ENCODE measurements at places on chromosomes 1 and 21. TPM values are rescaled to one million over a fixed set of nuclear protein-coding genes. Genes with fewer than 3 reads are reported as not detected.

DNA sequence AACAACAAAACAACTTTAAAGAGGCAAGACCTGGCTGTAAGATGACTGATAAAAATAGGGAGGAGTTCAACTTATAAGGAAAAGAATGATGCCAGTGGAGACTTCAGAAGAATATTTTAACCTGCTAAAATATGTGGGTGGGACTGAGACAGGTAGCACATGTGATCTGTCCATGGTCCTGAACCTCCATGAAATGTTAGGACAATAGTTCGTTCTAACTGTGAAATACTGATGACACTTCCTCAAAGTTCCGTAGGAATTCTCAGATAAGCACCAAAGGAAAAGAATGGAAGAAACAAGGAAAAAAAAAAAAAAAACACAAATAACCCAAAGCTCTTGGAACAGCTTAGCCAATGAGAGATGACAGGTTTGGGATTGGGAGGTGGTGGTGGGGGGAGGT, 44.7 kb downstream of the CDC42BPA start:
- DNase-seq, result peak; percentile 85

- DNase-seq, result no peak
These were observed 12.8 kb upstream of the RGS16 start for GRCh38 chr1:182617014-182617429.

DNA sequence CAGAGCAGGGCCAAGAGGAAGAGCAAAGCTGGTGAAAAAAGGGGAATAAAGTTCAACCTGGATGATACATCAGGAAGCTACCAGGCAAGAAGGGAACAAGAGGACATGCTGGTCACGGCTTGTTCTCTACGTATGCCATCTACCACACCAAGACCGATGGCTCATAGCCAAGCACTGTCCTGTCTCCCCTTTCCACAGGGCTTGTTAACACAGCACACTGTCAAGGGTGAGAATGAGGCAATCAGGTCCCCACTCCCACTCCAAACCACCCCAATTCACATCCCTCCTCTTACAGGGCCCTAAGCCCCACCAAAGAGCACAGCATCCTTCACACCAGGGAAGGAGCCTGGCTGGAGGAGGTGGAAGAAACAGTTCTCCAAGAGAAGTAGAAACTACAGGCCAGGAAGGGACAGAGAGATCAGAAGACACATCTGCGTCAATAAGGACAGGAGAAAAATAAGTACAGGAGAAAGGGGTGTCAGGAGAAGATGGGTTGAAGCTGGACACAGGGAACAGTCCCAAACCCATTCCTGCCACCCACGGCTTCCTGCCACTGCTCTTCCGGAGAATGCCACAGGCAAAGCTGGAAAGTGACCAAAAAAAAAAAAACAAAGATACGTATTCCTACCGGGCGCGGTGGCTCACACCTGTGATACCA, 923 bp upstream of the SHC1 start:
- DNase-seq, result no peak

GRCh38 chr1:209202830-209203532, 380.5 kb upstream of the CAMK1G start:
- peak; percentile 55 for DNase-seq

GRCh38 chr1:21652101-21652936, 16.8 kb downstream of the RAP1GAP start:
- DNase-seq, result peak; percentile 59

DNA sequence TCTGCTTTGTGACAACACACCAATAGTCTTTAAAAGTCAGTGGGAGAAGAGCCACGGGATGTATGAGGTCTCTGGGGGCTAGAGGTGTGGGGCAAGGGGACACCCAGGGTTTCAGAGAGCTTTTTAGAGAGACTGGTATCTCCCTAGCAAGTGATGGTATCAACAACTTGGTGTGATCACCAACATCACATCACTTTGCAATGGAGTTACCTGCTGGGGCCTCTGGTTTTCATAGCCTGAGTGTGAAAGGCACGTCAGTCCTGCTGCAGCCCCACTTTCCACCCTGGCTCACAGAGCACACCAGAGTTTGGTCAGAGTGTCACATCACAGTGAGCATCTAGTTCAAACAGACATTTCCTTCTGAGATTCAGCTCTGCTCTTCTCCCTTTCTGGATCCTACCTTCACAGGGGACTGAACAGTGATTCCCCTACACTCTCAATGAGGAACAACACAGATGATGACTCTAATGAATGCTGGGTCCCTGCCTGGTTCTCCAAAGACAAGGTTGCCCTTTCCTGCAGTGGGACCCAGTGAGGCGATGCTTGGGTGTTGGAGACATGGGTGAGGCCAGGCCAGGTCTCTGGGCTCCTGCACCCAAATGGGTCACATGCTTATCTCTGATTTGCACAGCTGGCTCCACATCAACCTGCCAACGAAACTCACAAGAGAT, 2.0 kb upstream of the MAN1C1 start:
- DNase-seq, result no peak

GRCh38 chr1:151255381-151255780, 847 bp downstream of the PSMD4 start:
- no peak for DNase-seq

DNA sequence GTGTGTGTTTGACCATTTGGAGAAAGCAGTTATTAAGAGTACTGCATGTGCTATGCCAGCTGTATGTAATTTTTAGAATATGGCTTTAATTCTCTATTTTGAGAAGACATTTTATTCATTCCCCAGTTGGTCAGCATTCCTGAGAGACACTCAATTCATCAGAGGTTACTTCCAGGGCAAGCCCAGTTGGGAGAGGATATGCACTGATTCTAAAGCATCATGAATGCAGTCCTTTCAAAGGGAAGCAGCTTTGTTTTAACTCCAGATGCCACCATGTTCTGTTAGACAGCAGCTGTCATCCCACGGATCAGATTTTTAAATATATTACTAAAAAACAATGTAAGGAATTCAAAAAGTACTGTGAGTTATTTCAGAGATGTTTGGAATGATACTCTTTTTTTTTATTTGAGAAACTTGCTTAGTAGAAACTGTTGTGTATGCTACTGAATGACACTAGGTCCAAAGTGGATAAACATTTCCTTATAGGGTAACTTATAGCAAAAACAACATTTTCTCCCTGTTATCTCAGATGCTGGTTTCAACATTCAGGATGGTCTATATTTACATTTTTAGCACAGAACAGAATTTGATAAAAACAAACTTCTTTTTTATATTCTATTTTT, 149.5 kb upstream of the B3GALT2 start:
- peak; percentile 28 for DNase-seq

DNA sequence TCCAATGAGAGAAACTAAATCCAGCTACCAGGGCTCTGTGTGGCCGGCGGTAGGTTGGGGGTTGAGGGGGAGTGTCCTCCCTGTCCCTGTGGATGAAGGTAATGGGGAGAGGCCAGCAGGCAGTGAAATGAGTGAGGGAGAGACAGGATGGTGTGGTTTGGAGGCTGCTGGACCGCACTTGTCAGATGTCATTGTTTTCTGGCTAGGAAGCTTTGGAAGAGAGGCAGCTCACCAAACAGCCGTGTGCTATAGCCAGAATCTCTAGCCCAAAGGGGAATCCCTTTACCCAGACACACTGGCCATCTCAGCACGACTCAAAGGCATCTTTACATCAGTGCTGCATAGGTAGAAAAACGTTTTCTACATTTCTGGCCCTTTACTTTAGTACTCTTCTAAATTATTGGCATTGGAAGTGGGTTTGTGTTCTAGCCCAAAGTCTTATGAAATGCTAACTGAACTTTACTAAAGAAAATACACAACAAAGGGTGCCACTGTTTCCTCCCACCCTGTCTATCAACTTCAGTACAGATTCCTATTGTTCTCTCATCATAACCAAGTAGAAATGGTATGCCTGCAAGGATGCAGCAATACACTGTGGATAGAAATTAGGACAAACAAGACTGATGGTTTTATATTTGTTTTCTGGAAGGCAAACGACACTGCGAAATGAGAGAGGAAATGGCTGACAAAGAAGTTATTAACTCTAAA, 95.9 kb upstream of the COA6 start:
- DNase-seq, result no peak

DNA sequence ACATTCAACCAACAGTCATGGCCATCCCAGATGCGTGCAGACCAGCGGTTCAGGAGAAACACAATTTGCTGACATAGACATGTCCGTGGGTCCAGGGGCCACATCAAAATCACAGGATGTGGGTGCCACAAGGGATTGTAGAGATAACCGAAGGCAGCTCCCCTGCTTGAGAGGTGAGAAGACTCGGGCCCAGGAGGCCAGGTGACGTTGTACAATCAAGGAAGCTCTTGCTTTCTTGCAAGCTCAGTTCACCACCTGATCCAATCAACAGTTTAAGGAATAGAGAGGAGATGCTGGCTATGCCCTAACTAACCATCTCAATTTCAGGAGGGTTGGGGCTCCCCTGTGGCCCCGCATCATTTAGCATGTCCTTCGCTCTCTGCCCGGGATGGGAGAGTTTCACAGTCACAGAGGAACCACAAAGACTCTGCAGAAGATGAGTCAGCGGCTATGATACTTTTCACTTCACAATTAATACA, 19.5 kb downstream of the UBASH3A start:
- DNase-seq, result no peak

DNA sequence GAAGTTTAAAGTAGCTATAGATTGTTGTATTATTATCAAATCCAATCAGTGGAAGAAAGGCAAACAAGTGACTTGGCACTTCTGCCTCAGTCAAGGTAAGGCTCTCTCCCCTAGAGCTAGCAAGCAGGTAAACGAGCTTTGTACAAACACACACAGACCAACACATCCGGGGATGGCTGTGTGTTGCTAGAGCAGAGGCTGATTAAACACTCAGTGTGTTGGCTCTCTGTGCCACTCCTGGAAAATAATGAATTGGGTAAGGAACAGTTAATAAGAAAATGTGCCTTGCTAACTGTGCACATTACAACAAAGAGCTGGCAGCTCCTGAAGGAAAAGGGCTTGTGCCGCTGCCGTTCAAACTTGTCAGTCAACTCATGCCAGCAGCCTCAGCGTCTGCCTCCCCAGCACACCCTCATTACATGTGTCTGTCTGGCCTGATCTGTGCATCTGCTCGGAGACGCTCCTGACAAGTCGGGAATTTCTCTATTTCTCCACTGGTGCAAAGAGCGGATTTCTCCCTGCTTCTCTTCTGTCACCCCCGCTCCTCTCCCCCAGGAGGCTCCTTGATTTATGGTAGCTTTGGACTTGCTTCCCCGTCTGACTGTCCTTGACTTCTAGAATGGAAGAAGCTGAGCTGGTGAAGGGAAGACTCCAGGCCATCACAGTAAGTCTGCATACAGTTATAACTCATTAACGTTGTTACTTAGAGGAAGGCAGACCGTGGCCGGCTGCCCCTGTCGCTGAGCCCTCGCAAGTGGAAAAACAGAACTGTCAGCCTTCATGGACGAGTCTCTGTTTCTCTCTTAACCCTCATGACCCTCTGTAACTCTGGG, at the start of gene PALMD:
Gene PALMD (plus strand): TSS at position 415 of the 833 bp plus-strand sequence. CDS start 205 bp downstream, at position 620.
- DNase-seq, result peak; percentile 22

GRCh38 chr21:15552914-15553494, 176.8 kb upstream of the USP25 start:
- DNase-seq, result peak; percentile 45

GRCh38 chr1:232854798-232855159, 49.6 kb downstream of the MAP10 start:
- DNase-seq, result no peak

- DNase-seq, result no peak
These were observed 35.8 kb downstream of the TRIM62 start for GRCh38 chr1:33146003-33146402.

DNA sequence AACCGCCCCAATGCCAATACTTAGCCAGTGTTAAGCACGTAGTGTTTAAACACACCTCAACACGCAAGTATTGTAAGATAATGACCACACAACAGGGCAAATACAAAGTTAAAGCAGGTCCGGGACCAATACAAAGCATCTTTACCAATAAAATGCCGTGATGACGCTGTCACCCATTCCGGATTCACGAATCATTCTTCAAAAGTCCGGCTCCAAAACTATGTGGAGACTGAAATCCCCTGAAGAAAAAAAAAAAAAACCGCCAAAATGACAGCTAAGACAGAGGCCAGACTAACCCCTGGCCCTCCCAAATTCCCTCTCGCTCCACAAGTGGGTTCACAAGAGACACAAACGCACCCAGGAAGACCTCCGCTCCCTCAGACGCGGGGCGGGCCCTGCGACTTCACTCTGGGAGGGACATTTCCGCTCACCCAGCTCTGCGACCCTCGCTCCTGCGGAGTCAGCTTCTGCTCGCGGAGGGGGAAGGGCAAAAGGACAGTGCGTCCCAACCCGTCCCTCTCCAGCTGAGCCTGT, 625 bp upstream of the DARS2 start:
- DNase-seq, result no peak

DNA sequence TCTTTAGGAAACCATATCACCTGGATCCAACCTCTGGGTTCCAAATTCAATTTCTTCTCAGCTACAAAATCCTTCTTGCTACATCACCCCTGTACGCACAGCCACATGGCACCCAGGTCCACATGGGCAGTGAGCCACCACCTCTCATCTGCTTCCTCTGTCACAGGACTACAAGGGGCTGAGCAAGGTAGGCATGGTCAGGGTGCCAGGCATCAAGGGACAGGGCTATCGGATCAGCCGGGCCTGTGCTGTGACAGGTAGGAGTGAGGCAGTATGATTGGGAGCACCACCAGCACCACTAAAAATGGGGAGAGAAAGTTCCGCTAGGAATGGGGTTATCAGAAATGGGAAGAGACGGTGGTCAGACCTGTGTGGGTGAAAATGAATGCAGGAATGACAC, 29.4 kb downstream of the S100A6 start:
- no peak for DNase-seq

DNA sequence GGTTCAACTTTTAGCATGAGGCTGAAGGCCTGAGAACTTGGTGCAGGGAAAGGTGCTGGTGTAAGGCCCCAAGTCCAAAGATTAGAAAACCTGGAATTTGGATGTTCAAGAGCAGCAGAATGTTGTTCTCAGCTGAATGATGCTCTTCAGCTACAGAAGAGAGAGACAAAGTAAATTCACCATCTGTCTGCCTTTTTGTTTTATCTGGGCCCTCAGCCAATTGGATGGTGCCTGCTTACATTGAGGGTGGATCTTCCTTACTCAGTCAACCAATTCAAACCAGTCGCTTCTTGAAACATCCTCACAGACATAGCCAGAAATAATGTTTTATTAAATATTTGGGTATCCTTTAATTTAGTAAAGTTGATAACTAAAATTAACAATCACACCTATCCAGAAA, 748.2 kb upstream of the ADAMTS5 start:
- no peak for DNase-seq

GRCh38 chr1:225319871-225320270, 108.0 kb downstream of the LBR start:
- DNase-seq, result no peak

- DNase-seq, result no peak
These were observed 1.2 kb downstream of the CCNL2 start for GRCh38 chr1:1397839-1398523.

Gene GPX7
- total RNA-seq, result 19.8 TPM

Gene P3H1
- 67.1 TPM for total RNA-seq

Gene IGFN1
- not detected for total RNA-seq

Gene TMEM82
- not detected for total RNA-seq

Gene FNDC7
- not detected for total RNA-seq

Gene VWA1
- total RNA-seq, result 21.9 TPM

Gene GCSAML
- total RNA-seq, result not detected

Gene NR5A2
- 8.8 TPM for total RNA-seq

Gene CLCA1
- not detected for total RNA-seq

Gene TFF1
- total RNA-seq, result not detected

Gene LCE6A
- total RNA-seq, result not detected

Gene NFIA
- total RNA-seq, result 0.97 TPM

Gene ATP6V0B
- 116 TPM for total RNA-seq

Measured in GM23338 (cell line).